ENCODE measurements at places on chromosomes 5 and 9.

DNA sequence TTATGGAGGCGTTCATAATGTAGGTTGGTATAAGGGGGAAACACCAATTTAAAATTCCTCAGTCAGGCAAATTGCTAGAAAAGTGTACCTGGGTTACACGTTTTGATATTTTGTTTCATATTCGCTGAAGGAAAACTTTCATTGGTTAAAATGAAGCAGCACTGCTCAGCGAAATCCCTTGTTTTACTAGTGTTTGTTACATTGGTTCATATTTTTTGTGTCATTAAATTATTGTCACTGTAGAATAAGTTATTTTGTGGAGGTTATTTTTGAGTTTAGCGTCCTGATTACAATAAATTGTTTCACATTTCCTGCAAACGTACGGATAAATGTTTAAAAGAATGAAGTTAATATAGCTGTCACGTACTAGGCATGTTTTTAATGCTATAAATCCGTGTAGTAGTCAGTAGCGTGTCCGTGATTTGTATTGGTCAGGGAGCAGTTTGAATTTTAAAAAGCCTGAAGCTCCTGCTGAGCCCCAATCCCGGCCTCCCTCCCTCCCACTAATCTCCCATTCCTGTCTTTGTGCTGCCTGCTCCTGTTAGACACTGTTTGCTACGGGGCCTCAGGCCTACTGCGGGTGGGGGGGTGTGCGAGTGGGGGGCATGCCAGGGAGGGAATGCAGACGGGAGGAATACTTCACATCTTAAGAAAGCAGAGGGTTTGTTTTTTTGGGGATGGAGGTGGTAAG, 2.0 kb downstream of the NIPBL start:
- DNase-seq, result no peak

DNA sequence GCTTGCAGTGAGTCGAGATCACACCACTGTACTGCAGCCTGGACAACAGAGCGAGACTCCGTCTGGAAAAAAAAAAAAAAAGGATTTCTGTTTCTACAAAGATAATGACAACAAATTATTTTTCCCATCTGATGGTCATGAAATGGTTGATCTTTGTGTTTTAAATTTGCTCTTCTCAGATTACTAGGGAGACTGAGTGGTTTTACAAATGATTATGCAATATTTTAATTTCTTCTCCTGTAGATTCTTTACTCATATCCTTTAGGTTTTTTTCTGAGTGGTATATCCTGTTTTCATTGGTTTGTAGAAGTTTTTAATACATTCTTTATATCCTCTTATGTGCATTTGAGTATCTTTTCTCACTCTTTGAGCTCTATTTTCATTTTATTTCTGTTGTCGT, 20.6 kb upstream of the AUH start:
- no peak for DNase-seq

DNA sequence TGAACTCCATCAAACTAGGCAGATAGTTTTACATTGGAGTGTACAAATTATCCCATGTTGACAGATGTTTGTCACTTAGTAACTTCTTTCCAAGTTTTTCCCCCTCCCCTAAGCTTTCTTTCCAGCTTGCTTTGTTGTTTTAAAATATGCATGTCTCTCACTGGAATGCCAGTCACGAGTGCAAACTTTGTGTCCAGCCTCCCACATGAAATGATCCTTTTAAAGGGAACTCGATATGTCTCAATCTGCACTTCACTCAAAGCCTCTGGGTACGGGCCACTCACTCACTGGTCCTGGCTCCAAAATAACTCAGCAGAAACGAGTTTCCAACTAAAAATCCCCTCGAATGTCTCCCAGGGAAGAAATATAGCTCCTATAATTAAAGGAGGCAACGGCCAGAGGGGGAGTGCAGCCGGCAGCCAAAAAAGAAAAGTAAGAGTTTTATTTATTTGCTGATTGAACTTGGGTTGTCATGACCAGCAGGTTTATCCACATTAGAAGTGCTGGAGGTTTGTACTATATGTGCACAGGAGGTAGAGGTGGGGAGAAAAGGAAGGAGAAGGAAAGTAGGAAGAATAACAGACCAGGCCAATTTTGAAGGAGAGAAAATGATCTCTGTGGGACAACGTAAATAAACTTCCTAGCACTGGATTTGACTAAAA, 17.5 kb downstream of the NR2F1 start:
- DNase-seq, result no peak

DNA sequence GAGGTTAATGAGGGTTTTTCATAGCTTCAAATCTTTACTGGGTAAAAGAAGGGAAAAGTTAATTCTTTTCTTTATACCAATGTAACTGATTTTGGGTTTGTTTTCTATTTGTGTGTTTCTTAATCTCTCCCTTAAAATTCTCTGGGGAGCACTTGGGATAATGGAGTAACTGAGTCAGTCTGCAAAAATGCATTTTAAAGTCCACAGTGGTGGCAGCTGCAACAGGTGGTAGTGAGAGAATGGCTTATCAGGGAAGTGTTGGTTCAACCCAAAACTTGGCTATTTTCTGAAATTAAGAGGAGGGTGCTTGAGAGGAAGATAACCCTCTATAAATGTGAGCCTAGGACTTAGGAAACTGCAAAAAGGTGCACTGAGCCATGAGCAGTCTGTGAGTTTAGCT, 39.9 kb upstream of the ASTN2 start:
- no peak for DNase-seq

DNA sequence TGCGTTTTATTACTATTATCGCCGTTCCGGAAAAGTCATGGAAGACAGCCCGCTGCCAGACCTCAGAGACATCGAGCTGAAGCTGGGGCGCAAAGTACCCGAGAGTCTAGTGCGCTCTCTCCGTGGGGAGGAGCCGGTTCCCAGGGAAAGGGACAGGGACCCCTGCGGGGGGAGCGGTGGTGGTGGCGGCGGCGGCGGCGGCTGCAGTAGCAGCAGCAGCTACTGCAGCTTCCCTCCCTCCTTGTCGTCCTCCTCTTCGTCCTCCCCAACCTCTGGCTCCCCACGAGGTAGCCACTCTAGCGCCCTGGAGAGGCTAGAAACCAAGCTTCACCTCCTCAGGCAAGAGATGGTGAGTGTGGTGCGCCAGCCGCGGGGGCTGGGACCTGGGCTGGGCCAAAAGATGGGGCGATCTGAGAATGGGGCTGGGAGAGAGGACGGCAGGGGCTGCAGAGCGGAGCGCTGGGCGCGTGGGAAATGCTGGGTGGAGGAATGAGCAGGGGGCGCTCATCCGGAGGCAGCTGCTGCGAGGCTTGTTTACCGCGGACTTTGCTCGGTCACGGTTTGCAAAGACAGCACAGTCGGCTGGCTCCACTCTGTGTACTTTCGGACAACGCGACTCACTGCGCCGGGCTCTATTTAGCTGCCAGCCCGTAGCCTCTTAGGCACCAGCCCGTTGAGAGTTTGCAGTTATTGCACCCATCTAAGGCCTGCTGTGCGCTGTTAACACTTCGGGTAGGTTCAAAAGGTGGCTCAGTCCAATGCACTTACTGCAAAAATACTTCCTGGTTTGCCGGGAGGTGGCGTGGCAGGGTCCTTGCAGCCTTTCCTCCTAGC, 1.1 kb downstream of the LURAP1L start:
- no peak for DNase-seq

DNA sequence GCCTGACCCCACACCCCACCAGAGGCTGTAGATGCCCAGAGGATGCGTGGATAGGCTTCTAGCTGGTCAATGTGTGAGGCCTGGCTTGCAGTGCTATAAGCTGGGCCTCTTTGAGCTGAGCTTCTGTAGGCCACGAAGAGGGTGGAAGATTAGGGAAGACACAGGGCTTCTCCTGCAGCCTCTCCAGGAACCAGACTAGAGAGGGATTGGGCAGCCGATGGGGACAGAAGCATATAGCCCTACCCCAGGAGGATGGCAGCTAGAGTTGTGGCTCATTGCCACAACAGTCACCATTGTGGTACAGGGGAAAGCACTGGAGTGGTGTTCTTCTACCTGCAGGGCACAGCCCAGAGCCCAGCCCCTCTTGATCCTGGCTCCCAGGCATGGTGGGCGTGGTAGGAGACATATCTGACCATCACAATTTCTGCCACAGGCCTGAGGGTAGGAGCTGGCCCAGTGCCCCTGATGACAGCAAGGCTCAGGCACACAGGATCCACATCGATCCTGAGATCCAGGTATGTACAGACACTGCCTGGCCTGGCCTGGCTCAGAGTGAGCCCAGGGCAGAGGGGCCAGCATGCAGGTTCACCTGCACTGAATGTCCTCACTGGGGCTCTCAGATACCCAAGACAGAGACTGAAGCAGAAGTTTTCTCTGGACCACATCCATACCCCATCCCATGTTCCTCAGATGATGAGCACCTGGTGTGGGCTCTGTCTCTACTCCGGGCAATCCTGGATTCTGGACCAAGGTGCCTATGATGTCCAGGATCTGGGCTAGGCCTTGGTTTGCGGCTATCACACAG, 8.7 kb downstream of the PDLIM4 start:
- no peak for DNase-seq

Data from cortex of kidney (tissue), 1 donor.